Naive thymus-derived CD4-positive, alpha-beta T cell (primary cell): ENCODE measurements at places on chromosomes 11 and 22. TPM values are rescaled to one million over a fixed set of nuclear protein-coding genes. Genes with fewer than 3 reads are reported as not detected.
A peak's percentile ranks its signal among the peaks of the same experiment; 100 is the strongest.

- H3K4me3 ChIP-seq, result no peak overlapping the region
- DNase-seq, result no peak
- H3K4me1 ChIP-seq, result no peaks in the 10 kb centered on the region
- no peak overlapping the region for H3K27ac ChIP-seq
These were observed 141.0 kb downstream of the ARHGAP42 start for GRCh38 chr11:100827934-100828661.

Gene PRR5L
- total RNA-seq, result 25.8 and 25.9 TPM in 2 replicates

- H3K4me3 ChIP-seq, result no peak overlapping the region
- peak; percentile 68 for DNase-seq
- H3K36me3 ChIP-seq, result no peaks in the 10 kb centered on the region
These were observed 158.8 kb upstream of the NAV2 start for GRCh38 chr11:19553683-19554333.

- H3K27me3 ChIP-seq, result no peaks in the 10 kb centered on the region
- no peaks in the 10 kb centered on the region for H3K4me1 ChIP-seq
These were observed 141.4 kb upstream of the E2F8 start for GRCh38 chr11:19382131-19382611.

DNA sequence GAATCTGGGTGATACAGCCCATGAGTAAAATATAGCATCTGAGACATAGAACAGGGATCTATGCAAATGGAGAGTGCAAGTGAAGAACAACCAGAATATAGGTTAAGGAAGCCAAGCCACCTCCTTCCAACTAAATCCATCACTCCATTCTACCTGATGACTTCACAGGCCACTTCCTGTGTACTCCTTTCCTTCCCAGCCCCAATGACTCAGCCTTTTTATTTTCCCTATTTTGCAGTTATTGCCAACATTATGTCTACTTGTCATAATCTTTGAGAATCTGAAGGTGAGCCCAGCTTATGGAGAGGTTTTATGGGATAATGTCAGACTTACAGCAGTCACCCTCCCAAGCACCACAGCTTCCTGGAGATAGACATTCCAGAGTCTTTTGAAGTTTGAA lies 1.4 kb upstream of the OR52M1 start:
- H3K36me3 ChIP-seq, result no peaks in the 10 kb centered on the region
- H3K4me3 ChIP-seq, result no peak overlapping the region
- no peaks in the 10 kb centered on the region for H3K4me1 ChIP-seq
- H3K27me3 ChIP-seq, result no peaks in the 10 kb centered on the region

- H3K27ac ChIP-seq, result no peak overlapping the region
- no peaks in the 10 kb centered on the region for H3K4me1 ChIP-seq
- no peak for DNase-seq
These were observed 40.6 kb downstream of the BARX2 start for GRCh38 chr11:129416080-129416820.

- no peak overlapping the region for H3K27ac ChIP-seq
- DNase-seq, result no peak
- no peaks in the 10 kb centered on the region for H3K36me3 ChIP-seq
- H3K4me3 ChIP-seq, result no peak overlapping the region
- H3K27me3 ChIP-seq, result no peaks in the 10 kb centered on the region
- H3K4me1 ChIP-seq, result no peaks in the 10 kb centered on the region
These were observed 687.8 kb downstream of the KCNA4 start for GRCh38 chr11:29328961-29329441.

Gene MYH9
- 900 TPM for total RNA-seq

GRCh38 chr11:133718238-133718637 lies 127.1 kb downstream of the SPATA19 start:
- no peak for DNase-seq
- H3K4me1 ChIP-seq, result no peaks in the 10 kb centered on the region
- no peaks in the 10 kb centered on the region for H3K36me3 ChIP-seq
- no peaks in the 10 kb centered on the region for H3K27me3 ChIP-seq

GRCh38 chr11:74604311-74604710 lies 11.9 kb downstream of the POLD3 start:
- DNase-seq, result no peak
- no peak overlapping the region for H3K27ac ChIP-seq
- no peak overlapping the region for H3K4me3 ChIP-seq
- no peaks in the 10 kb centered on the region for H3K4me1 ChIP-seq
- H3K36me3 ChIP-seq, result peaks cover 21% of the 10 kb centered on the region

- H3K4me1 ChIP-seq, result peaks cover 42% of the 10 kb centered on the region
- DNase-seq, result no peak
- H3K27me3 ChIP-seq, result no peaks in the 10 kb centered on the region
- no peaks in the 10 kb centered on the region for H3K36me3 ChIP-seq
These were observed 17.5 kb upstream of the CBX7 start for GRCh38 chr22:39169797-39170466.

DNA sequence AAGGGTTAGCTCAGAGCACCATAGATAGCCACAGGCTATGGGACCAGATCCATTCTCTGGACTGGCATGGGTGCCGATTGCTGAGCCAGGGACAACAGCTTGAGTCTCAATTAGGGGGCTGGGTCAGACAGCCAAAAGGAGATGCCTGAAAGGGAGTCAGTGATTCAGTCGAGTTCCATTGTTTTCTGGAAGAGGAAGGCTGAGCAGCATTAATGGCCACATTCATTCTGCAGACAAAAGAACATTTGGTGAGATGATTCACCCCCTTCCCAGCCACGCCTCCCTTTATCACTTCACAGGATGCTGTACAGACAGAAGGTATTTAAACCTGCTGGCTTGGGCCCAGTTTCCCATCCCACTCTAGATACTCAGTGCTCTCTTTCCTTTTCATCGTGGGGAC lies 131.9 kb downstream of the ADAMTS15 start:
- H3K27ac ChIP-seq, result no peak overlapping the region
- no peak for DNase-seq
- no peaks in the 10 kb centered on the region for H3K4me1 ChIP-seq
- H3K36me3 ChIP-seq, result no peaks in the 10 kb centered on the region

- H3K27ac ChIP-seq, result no peak overlapping the region
- no peak overlapping the region for H3K4me3 ChIP-seq
- no peaks in the 10 kb centered on the region for H3K36me3 ChIP-seq
- DNase-seq, result no peak
These were observed 73.5 kb upstream of the ZC3H12C start for GRCh38 chr11:110019675-110020074.

DNA sequence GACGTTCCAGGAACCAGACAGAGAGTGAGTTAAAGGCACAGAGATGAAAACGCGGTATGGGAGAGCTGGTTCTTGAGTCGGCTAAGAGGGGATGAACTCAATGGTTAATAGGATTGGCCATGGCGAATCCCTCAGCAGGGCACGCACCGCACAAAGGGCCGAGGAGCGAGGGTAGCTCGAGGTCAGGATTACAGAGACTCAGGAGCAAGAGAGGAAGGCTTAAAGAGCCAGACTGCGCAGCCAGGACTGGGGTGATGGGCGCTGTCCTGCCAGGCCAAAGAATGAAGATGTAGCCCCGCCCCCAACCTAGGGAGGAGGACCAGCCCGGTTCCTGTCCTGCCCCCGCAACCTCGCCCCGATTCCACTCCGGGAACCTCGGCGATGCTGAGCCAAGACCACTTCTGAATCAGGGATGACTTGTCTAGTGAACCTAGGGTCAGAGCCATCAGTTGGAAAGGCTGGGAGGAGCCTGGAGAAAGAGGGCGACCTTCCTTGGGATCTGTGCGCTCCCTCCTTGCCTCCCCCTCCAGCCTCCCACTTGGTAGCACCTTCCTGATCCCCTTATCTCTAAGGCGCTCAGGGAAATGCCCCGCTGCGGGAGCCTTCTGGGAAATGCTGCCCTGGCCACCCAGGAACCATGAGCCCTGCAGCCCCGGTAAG lies at the start of gene PLEKHB1:
PLEKHB1 (plus strand) TSS at position 610 of the 660 bp plus-strand sequence; CDS start at position 638, 28 bp downstream.
- H3K4me1 ChIP-seq, result peaks cover 7% of the 10 kb centered on the region
- H3K27me3 ChIP-seq, result no peaks in the 10 kb centered on the region
- no peaks in the 10 kb centered on the region for H3K36me3 ChIP-seq
- H3K27ac ChIP-seq, result peak within 1 kb of the TSS; percentile 71

Gene TRIM3
- 17.2 TPM for total RNA-seq

DNA sequence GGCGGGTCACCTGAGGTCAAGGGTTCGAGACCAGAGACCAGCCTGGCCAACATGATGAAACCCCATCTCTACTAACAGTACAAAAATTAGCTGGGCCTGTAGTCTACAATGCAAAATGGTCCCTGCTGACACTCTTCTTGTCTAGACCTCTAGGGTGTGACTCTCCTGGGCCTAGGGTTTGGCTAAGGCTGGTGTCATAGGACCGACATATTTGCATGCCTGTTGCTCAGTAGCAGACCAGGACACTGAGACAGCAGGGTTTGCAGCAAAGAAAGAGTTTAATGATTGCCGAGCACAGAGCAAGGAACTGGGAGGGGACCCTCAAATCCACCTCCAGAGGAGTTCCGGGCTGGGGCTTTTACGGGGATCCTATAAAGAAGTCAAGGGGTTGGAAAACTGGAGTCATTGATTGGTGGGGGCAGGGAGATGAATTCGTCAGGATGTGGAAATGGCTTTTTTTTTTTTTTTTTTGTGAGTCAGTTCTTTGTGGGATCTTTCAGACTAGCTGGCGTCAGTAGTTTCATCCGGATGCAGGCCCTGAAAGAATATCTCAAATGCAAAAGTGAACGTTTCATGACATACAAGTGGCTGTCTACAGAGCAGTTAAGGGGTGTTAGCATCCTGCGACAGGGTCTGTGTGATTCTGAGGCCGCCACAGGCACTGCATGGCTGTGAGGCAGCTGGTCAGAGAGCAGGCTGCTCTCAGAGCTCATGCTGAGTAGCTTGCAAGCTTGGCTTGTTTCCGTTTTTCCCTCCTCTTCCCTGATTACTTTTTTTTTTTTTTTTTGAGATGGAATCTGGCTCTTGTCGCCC lies 27.2 kb upstream of the A4GALT start:
- no peak overlapping the region for H3K27ac ChIP-seq
- no peaks in the 10 kb centered on the region for H3K27me3 ChIP-seq
- no peak overlapping the region for H3K4me3 ChIP-seq
- DNase-seq, result no peak
- H3K36me3 ChIP-seq, result no peaks in the 10 kb centered on the region
- no peaks in the 10 kb centered on the region for H3K4me1 ChIP-seq

DNA sequence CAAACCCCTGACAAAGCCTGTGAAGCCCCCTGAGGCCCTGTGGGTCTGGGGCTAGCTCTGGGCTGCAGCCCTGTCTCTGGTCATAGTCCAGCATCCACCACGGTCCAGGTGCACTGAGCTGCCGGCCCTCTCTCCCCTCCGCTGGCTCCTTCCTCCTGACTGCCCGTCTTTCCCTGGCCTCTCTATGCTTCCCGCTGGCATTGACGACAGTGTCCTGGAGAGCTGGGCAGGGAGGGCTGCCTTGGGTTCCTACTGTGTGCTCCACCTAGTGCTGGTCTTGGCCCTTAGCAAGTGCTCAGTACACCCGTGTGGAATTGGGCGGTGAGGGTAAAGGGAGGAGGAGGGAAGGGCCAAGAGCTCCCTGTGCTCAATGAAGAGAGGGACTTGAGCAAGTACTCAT lies 868 bp upstream of the MYEOV start:
- no peak overlapping the region for H3K27ac ChIP-seq
- DNase-seq, result no peak
- H3K36me3 ChIP-seq, result no peaks in the 10 kb centered on the region
- H3K4me3 ChIP-seq, result no peak overlapping the region
- H3K4me1 ChIP-seq, result peaks cover 29% of the 10 kb centered on the region

DNA sequence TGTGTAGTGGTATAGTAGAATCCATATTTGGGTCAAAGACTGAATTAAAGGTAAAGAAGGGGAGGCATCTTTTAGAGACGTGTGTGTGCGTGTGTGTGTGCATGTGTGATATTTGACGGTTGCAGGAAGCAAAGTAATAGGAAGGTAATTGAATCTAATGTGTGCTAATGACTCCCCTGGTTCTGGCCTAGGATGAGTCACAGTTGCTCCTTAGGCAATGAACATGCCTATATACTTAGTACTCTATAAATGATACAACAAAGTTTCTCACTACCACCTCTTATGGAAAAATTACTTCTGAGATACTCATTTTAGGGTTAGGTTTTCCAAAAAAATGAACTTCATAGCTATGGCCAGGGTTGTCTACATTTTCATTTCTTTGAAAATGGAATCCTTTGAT lies 409.6 kb downstream of the GUCY1A2 start:
- no peaks in the 10 kb centered on the region for H3K36me3 ChIP-seq
- H3K4me1 ChIP-seq, result no peaks in the 10 kb centered on the region
- no peak overlapping the region for H3K27ac ChIP-seq
- H3K27me3 ChIP-seq, result no peaks in the 10 kb centered on the region
